Esophagus mucosa (tissue), 1 donor: ENCODE measurements at places on chromosomes 7 and 10. TPM values are rescaled to one million over a fixed set of nuclear protein-coding genes. Genes with fewer than 3 reads are reported as not detected.

The TMED4 gene
- total RNA-seq: 33.9 TPM

The EVX1 gene
- not detected for total RNA-seq

The ARHGEF5 gene
- 47.0 TPM for total RNA-seq

The NUPR2 gene
- total RNA-seq: 0.32 TPM

The LRRC18 gene
- total RNA-seq: not detected

The DNA2 gene
- 4.6 TPM for total RNA-seq

The OR13A1 gene
- total RNA-seq: 0.32 TPM
